ENCODE measurements at places on chromosomes 1 and 21. TPM values are rescaled to one million over a fixed set of nuclear protein-coding genes. Genes with fewer than 3 reads are reported as not detected.

The DNASE2B gene
- total RNA-seq = not detected

The ADAMTS4 gene
- 0.30 TPM for total RNA-seq

The CYP4B1 gene
- total RNA-seq = not detected

The DENND2C gene
- 0.11 TPM for total RNA-seq

The SLC25A34 gene
- total RNA-seq = 2.1 TPM

The KCNJ6 gene
- not detected for total RNA-seq
